Activated T-helper 1 cell treated with anti-CD3 and anti-CD28 coated beads, Interleukin-12 subunit alpha, Interleukin-12 subunit beta, Interleukin-2, Interleukin-4 antibody, amounts not matched to agents 30 ng/mL and 10 ng/mL and 1 ng/mL, durations not matched to agents 14 hours and 24 hours and 36 hours (primary cell): ENCODE measurements at places on chromosomes 7 and 10. TPM values are rescaled to one million over a fixed set of nuclear protein-coding genes. Genes with fewer than 3 reads are reported as not detected.

Gene EN2
- not detected in 2 replicates for total RNA-seq

Gene WDR11
- 53.0 and 53.1 TPM in 2 replicates for total RNA-seq

- DNase-seq = peak; percentile 44
Observed at GRCh38 chr10:73529089-73529832, 33.4 kb upstream of the PPP3CB start.

Gene OTUD1
- total RNA-seq = 19.1 and 20.3 TPM in 2 replicates

Gene LRRC4
- total RNA-seq = 1.3 and 2.1 TPM in 2 replicates
